Heart right ventricle (tissue), 16 donors: ENCODE measurements at places on chromosomes 5 and 9.

GRCh38 chr5:51034222-51034901, 348.9 kb upstream of the ISL1 start:
- no peak for DNase-seq

GRCh38 chr5:21603796-21604195, 1249.3 kb downstream of the CDH12 start:
- no peak for DNase-seq

- no peak for DNase-seq
Measured at GRCh38 chr5:16674750-16675149, 58.0 kb upstream of the RETREG1 start.

GRCh38 chr5:151019331-151019730, 1.1 kb upstream of the GPX3 start:
- DNase-seq = no peak

DNA sequence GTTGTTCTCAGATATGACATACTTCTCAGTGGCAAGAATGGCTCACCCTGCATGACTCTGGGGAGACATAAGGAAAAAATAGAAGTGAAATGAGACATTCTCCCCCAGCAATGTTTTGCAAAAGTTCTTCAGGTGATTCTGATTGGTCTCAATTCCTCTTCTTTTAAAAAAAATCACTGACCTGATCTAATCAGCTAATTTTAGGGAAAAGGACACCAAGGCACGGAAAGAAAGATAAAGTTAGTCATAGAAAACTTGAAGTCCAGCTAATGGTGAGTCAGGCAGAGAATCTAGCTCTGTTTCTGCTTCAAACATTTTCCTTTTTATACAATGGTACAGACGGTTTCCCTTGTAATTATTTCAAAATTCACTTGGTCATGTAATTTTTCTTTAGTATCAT, 1018.9 kb upstream of the ARRDC3 start:
- DNase-seq = no peak

GRCh38 chr5:160466116-160466515, 44.5 kb downstream of the PTTG1 start:
- no peak for DNase-seq
